Activated CD8-positive, alpha-beta memory T cell treated with anti-CD3 and anti-CD28 coated beads for 48 hours (primary cell): ENCODE measurements at places on chromosomes 7 and 10.

DNA sequence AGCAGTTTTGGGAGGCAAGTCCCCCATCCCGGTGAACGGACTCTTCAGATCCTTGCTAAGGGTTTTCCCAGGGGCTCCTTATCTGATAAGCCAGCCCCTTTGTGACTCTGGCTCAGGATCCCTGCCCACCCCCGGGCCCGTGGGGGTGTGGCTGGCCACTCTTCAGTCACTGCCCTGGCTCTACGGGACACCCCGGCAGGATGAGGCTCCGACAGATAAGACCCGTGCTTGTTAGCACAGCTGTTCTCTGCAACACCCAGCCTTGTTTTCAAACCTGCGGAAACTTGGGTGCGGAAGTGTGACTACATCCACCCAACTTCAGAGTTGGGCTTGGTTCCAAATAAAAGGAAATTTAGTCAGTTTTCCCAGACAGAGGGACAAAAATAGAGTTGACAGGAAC, 66.7 kb upstream of the PODXL start:
- DNase-seq, result no peak

DNA sequence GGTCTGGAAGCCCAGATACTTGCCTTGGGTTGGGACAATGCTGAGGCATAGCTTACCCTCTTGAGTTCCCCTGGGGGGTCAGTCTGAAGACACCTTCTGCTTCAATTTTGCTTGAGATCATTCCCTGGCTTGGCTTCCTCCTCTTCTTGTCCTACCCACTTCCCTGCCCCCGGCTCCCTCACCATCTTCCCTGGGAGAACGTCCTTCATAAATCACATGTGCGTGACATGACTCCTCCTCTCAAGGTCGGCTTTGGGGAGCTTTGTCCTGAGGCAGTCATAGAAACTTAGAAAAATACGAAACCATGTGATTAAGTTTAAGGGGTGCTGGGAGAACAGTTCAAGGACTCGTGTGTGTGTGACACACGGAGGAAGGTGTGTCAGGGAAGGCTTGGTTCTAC, 122.6 kb downstream of the SH2D4B start:
- no peak for DNase-seq

GRCh38 chr10:16314259-16314658, 122.6 kb upstream of the PTER start:
- no peak for DNase-seq

DNA sequence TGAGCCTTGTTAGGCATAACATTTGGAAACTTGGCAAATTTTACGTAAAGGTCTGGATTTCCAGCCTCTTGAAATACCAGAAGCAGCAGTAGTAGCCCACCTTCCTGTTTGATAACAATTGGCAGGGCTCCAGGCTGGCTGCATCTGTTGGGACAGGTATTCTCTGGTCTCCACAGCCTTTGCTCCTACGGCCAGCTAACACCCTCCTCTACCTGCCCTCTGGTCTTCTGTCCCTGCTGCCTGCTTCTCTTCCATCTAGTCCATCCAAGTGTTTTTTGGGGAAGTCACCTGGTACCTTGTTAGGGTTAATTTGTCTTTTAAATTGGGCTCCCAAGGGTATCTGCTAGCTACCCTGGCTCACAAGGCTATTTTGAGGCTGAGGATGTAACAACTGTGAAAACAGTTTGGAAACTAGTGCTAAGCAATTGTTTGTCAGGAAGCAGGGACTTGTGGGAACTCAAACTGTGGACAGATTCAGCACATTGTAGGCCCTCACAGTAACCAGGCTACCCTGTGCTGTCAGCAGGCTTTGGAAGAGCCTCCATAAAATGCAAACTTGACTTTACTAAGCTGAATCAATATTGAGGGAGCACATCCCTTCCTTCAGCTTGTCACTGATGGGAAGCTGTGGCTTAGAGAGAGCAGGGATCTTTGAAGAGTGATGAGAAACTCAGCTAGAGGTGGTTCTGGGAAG, 8.5 kb downstream of the RPS24 start:
- no peak for DNase-seq

- no peak for DNase-seq
These were observed 5.1 kb downstream of the ITPRIP start for GRCh38 chr10:104333032-104333727.

DNA sequence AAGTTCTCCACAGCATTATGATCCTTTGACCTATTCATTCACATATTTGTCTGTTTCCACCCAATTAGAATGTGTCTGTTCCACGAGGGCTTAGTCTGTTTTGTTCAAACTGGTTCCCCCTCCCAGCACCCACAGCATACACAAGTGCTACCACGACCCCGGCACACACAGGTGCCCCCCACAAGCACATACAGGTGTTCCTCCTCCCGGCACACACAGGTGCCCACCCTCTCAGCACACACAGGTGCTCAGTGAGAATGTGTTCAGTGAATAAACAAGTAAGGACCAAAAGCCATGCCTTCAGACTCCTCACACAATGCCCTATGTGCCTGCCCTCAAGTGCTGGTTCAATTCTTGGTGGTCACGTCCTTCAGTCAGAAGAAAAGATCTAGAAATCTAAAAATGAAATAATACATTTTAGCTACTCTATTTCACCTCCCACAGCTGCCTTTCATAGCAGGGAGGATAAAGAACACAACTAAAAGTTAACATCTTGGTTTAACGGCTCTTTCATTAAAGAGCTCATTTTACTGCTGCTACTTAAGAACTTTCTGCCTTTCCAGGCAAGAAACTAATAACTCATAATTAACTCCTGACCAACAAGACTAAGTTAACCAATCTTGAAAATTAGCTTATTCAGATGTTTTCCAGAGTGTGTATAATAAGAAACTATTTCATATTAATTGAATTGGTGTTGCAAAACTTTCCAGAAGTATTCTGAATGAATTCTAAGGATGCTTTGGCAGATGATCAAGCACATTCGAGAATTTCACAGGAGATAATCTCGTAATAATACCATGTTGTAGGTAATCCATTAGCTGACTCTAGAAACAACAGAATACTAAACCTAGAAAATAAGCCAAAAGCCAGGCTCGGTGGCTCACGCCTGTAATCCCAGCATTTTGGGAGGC, 2.3 kb downstream of the DNMBP start:
- no peak for DNase-seq
